ENCODE measurements at places on chromosomes 6 and 20.

DNA sequence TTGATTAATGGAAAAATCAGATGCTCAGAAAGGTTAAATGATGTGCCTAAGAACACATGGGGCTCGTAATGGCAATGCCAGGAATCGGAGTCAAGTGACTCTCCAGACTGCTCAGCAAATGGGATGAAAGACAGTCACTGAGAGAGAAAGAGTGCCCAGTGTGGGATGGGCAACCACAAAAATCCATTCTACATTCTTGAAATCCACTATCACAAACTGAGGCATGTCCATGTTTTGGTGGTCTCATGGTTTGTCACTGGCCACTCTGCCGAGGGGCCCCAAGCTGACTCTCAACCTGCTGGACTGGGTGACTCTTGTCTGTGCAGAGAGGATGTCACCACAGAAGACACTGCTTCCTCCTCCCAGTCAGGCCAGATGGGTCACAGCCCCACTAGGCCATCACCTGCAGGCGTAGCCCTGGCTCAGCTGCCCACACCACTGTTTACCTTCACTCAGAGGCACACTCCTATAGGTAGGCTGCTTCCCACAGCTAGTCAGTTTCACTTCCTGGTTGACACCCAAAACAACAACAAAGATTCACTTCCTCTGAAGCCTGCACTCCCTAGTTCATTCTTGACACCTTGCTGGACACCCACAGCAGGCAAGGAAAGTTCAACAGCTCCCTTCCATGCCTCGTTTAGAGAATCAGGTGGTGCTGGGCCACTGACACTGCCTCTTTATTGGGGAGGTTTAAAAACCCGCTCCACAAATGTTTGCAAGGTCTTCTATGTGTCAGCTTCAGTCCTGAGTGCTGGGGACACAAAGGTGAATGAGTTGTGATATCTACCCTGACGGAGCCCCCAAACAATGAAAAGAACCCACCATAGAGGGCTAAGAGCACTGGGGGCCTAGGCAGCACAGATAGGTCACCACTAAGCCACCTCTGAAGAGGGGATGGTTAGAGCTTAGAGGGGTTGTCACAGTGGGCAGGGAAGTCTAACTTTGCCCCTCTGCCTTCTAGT, 21.7 kb downstream of the MAP1LC3A start:
- no peak overlapping the region for H3K4me3 ChIP-seq
- peaks cover 6% of the 10 kb centered on the region for H3K36me3 ChIP-seq
- DNase-seq = no peak
- H3K27me3 ChIP-seq = no peaks in the 10 kb centered on the region

DNA sequence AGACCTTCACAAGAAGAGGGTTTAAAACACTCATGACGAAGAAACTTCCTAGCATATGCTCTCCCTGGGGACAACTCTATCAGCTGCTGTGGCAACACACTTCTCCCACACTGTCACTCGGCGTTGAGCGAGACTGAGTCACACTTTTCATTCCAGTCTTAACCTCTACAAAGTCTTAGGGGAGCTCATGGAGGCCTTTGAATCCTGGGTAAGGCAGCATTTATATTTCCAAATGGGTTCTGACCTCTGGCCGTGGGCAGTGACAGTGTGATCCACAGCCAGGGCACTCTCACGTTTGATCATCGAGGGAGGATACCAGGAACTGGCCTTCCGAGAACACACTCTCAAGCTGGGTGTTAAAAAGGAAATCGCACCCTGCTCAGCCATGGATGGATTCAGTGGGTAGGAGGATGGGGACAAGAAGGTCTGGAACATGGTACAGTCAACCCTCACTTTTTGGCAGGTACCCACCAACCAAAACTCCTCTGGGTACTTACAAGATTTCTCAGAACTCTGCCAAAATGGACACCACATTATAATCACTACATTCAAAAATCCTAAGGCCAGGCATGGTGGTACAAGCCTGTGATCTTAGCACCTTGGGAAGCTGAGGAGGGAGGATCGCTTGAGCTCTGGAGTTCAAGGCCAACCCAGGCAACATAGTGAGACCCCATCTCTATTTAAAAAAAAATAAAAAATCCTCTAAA, 19.6 kb downstream of the RRBP1 start:
- no peak overlapping the region for H3K4me3 ChIP-seq
- H3K27ac ChIP-seq = peak overlapping the region; percentile 17
- no peaks in the 10 kb centered on the region for H3K27me3 ChIP-seq

DNA sequence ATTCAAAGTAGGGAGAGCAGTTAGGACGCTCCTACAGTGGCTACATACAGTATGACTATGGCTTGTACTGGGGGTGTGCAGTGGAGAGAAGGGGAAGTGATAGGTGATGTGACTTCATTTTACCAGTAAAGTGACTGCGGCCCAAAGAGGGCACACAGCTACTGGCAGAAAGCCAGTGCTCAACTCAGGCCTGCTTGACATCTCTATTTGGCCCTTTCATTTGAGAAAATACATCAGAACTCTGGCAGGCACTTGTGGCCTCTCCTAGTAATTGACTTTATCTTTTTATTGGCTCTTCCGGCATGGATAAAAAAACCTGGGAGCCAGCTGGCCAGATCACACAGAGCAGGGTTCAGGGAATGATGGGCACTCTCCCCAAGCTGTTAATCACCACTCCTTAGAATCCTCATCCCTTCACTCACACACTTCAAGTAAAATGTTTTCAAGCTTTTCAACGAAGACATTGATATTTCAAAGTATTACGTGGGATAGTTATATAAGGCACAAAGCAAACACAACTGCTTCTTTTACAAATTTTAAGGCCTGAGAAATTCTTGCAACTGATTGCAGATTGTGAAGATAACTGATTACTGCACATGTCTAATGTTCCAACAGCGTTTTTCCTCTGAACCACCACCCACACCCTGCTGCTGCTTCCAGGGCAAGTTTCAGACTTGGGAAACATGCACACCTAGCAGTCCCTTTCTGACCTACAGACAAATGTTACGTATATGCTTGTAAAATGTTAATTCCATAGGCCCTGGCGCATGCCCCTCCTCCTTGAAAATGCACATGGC, 73.5 kb downstream of the TNFRSF21 start:
- peak overlapping the region; percentile 11 for H3K27ac ChIP-seq
- peaks cover 33% of the 10 kb centered on the region for H3K4me1 ChIP-seq
- DNase-seq = no peak
- no peak overlapping the region for H3K4me3 ChIP-seq
- no peaks in the 10 kb centered on the region for H3K27me3 ChIP-seq

- peaks cover 3% of the 10 kb centered on the region for H3K27me3 ChIP-seq
- no peak for DNase-seq
- no peaks in the 10 kb centered on the region for H3K4me1 ChIP-seq
Observed at GRCh38 chr6:3937438-3937837, 88.3 kb downstream of the FAM50B start.

DNA sequence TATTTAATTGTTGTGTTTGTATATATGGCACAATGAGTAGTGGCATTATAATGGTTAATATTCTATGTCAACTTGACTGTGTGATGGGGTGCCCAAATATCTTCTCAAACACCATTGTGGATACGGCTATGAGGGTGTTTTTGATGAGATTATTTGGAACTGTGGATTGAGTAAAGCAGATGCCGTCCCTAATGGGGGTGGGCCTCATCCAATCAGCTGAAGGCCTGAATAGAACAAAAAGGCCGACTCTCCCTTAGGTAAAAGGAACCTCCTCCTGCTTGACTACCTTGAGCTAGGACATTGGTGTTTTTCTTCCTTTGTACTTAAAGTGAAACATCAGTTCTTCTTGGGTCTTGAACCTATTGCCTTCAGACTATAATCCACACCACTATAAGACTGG, 207.8 kb downstream of the WDR27 start:
- no peak overlapping the region for H3K4me3 ChIP-seq
- H3K36me3 ChIP-seq = no peaks in the 10 kb centered on the region
- H3K4me1 ChIP-seq = no peaks in the 10 kb centered on the region
- no peak overlapping the region for H3K27ac ChIP-seq

DNA sequence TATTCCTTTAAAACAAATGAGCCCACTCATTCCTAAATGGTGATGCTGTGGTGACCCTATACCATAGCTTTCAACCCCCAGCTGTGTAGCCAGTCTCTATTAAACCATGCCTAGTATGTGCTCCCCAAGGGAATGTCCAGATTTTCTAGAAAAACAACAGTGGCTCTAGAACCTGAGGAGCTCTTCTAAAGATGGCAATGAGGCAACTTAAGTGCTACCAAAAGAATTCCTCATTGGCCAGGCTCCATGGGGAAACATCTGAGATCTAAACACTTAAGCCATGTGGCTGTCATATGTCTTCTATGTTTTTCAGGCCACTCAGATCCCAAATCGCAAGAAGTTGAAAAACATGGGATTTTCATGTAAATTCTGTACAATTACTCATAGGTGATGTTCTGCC, 191.0 kb downstream of the TPBG start:
- no peaks in the 10 kb centered on the region for H3K36me3 ChIP-seq
- no peak for DNase-seq
- peaks cover 1% of the 10 kb centered on the region for H3K4me1 ChIP-seq
- no peak overlapping the region for H3K27ac ChIP-seq
- H3K27me3 ChIP-seq = no peaks in the 10 kb centered on the region

DNA sequence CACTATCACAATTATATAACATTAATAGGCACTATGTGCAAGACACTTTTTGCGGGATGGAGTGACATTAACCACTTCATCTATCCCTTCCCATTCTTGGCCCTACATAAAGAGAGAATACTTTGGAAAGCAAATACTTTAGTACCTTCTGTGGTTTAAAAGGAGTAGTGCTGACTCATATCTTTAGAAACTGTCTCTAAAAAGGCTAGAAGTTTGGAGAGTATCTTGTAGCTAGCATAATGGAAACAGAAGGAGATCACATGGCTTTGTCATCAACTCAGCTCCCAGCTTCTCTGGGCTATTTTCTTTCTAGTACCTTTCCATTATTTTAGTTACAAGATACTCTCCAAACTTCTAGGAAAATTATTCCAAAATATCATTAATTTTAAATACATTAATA, 157.5 kb downstream of the ADGRG6 start:
- H3K36me3 ChIP-seq = peaks cover 2% of the 10 kb centered on the region
- H3K4me3 ChIP-seq = no peak overlapping the region
- no peaks in the 10 kb centered on the region for H3K4me1 ChIP-seq
- DNase-seq = no peak
- no peak overlapping the region for H3K27ac ChIP-seq

GRCh38 chr6:46637145-46637544, 15.5 kb downstream of the CYP39A1 start:
- no peaks in the 10 kb centered on the region for H3K27me3 ChIP-seq
- no peak overlapping the region for H3K4me3 ChIP-seq
- H3K36me3 ChIP-seq = no peaks in the 10 kb centered on the region
- peaks cover 17% of the 10 kb centered on the region for H3K4me1 ChIP-seq

GRCh38 chr6:20810727-20811108, 276.5 kb downstream of the CDKAL1 start:
- no peak for DNase-seq
- H3K36me3 ChIP-seq = peaks cover 23% of the 10 kb centered on the region
- H3K4me3 ChIP-seq = no peak overlapping the region
- peak overlapping the region; percentile 93 for H3K27ac ChIP-seq

DNA sequence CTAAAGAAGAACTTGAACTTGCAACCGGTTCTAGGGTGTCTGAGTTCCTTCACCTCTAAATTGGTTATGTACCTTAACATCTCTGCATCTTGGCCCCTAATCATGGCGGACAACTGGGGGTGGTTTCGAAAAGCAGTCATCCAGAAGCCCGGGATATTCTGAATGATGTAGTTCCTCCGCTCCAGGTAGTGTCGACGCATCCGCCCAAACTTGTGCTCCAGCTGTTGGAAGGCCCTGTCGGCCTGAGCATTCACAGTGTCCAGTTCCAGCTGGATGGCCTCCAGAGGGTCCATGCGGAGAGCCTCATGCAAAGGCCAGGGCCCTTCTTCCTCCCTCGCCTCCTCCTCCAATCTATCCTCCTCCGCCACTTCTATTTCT, 887 bp downstream of the TSPYL1 start:
- peaks cover 26% of the 10 kb centered on the region for H3K36me3 ChIP-seq
- H3K4me3 ChIP-seq = peak overlapping the region; percentile 99
- no peak for DNase-seq
- peak overlapping the region; percentile 100 for H3K27ac ChIP-seq
- H3K4me1 ChIP-seq = peaks cover 42% of the 10 kb centered on the region

DNA sequence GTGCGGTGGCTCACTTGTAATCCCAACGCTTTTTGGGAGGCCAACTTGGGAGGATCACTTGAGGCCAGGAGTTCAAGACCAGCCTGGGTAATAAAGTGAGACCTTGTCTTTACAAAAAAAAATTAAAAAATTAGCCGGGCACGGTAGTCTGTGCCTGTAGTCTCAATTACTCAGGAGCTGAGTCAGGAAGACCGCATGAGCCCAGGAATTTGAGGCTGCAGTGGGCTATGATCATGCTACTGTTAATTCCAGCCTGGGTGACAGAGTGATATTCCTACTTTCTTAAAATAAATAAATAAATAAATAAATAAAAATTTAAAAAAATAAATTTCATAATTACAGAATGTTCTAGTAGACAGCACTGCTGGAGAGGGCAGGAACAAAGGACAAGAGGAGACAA, 62.4 kb downstream of the DST start:
- no peak for DNase-seq
- H3K36me3 ChIP-seq = peaks cover 6% of the 10 kb centered on the region
- H3K27me3 ChIP-seq = no peaks in the 10 kb centered on the region
- no peak overlapping the region for H3K27ac ChIP-seq
- H3K4me3 ChIP-seq = no peak overlapping the region
- H3K4me1 ChIP-seq = no peaks in the 10 kb centered on the region

DNA sequence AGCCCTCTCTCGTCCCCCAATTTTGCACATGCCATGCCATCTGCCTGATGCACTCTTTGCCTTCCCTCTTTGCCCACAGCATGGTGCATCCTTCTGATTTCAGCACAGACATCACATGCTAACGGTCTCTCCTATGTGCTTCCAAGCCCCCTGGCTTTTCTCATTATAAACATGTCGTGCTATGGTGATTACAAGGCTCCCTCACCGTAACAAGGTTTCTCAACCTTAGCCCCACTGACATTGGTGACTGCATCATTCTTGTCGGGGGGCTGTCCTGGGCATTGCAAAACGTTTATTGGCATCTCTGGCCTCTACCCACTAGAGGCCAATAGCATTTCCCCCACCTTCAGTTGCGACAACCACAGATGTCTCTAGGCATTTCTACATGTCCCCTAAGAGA, 187.2 kb downstream of the TFAP2C start:
- peaks cover 31% of the 10 kb centered on the region for H3K27me3 ChIP-seq
- H3K4me3 ChIP-seq = no peak overlapping the region
- H3K4me1 ChIP-seq = peaks cover 2% of the 10 kb centered on the region
- H3K36me3 ChIP-seq = no peaks in the 10 kb centered on the region

- H3K4me1 ChIP-seq = peaks cover 4% of the 10 kb centered on the region
- H3K36me3 ChIP-seq = peaks cover 4% of the 10 kb centered on the region
- H3K27me3 ChIP-seq = no peaks in the 10 kb centered on the region
- peak overlapping the region; percentile 9 for H3K27ac ChIP-seq
- DNase-seq = no peak
- no peak overlapping the region for H3K4me3 ChIP-seq
Observed at GRCh38 chr6:140380427-140381218, 1006.2 kb upstream of the CITED2 start.

GRCh38 chr20:8394308-8394945, 262.4 kb downstream of the PLCB1 start:
- peaks cover 3% of the 10 kb centered on the region for H3K4me1 ChIP-seq
- DNase-seq = no peak
- no peaks in the 10 kb centered on the region for H3K27me3 ChIP-seq
- H3K36me3 ChIP-seq = no peaks in the 10 kb centered on the region

Measured in progenitor cell of endocrine pancreas (in vitro differentiated cells).